ENCODE measurements at places on chromosomes 1 and 21.

DNA sequence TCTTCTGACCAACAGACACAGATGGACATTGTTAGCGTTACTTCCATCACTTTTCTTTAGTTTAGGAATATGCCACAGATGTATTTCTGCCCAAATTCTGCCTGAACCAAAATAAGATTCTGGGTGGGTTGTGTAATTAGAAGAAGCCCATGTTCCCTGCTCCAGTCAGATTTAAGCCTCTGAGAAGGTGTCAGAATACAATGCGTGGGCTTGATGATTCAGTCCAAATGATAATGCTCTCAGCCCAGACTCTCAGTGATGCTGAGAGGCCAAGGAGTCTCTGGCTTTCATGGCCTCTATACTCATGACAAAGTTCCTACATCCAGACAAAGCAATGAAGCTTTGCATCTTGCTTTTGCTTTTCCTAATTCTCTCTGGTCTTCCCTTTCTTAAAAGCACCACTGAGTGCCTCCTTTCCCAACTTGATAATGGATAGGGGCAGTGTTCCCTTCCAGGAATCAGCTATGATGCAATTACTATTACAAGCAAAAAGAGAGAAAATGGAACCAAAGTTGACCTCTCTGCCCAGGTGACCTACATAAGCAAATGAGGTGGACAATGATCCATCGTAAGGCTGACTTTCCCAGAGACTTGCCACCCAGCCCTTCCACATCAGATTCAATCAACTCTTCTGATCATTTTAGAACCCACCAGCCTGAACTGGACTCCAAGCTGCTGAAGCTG, 8.8 kb downstream of the SEC16B start:
- no peak for DNase-seq

- peak; percentile 47 for DNase-seq
These were observed 480.2 kb upstream of the RUNX1 start for GRCh38 chr21:35529171-35529863.

GRCh38 chr1:178564086-178564782, 51.3 kb downstream of the TEX35 start:
- DNase-seq: no peak

DNA sequence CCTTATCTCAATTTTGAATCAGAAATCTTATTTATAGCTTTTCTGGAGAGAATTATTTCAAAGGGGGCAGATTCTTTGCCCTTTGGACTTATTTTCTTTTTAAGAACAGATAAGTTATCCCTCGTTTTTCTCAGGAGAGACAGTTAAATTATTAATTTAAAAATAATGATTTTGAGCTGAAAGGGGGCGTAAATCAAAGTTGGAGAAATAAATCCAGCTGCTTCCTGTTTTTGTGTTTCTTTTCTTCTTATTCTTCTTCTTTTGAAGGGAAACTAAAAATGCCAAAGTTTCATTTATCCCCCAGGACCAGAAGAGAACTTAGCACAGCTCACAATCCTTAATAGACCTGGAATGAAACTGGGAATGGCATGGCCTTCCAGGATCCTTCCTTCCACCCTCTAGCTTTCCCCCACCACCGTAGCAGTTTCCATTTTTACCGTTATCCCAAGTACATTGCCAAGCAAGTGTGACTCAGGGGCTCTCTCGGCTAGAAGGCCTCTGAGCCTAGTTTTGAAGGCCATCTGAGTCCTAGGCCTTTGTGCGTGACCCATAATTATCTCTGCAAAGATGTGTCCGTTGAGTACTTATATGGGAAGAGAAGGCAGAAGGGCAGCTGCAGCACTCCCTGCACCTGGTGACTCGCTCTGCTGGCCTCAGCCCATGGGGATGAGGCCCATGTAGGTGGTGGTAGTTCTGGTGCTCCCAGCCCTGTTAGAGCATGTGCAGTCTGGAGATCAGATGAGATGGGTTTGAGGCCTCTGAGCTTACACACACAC, 181.7 kb downstream of the ROR1 start:
- no peak for DNase-seq

- no peak for DNase-seq
These were observed 15.5 kb upstream of the PADI6 start for GRCh38 chr1:17356387-17357026.

DNA sequence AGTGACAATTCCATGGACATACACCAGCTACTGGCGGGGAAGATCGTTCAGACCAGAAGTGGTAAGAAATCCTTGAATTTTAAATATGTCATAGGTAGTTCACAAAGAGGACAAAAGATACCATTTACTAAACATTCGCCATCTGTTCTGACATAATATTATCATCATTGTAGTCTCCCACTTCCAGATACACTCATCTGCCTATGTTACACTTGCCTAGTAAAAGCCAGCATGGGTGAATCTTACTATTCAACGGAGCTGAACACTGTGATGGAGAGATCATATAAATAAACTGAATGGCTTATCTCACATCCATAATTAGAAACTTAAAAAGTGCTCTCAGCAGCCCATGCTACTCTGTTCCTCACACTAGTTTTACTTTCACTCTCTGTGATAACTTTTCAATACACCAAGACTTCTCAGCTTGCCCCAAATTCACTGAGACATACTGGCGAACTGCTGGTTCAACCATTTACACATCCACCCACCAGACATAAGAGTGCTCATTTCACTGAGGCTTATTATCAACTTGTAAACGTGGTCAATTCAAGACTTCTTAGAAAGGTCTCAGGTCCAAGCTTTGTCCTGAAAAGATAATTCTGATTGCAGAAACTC, 463 bp upstream of the PRRC2C start:
- no peak for DNase-seq

- no peak for DNase-seq
These were observed 15.9 kb downstream of the KIAA1614 start for GRCh38 chr1:180928331-180929230.

GRCh38 chr1:77539519-77540142, 142.8 kb downstream of the ZZZ3 start:
- DNase-seq: peak; percentile 95

- DNase-seq: peak; percentile 36
These were observed 1.6 kb upstream of the PFKL start for GRCh38 chr21:44298301-44298700.

DNA sequence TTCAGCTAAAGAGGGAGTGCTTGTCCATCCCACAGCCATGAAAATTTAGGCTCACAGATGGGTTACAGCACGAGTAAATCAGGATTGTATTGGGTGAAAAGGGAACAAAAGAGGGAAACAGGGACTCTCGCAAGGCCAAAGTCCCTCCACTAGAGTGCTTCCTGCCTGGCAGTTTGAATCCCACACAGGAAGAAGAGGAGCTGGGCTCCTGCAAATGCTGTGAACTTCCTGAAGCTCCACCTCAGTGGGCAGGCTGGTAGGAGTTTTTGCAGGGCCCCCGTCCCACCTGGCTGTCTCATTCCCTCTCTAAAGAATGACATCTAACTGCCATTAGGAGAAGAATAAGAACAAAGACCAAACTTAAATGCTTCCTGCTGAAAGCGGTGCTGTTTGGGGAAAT, 712.0 kb upstream of the PRMT6 start:
- DNase-seq: no peak

DNA sequence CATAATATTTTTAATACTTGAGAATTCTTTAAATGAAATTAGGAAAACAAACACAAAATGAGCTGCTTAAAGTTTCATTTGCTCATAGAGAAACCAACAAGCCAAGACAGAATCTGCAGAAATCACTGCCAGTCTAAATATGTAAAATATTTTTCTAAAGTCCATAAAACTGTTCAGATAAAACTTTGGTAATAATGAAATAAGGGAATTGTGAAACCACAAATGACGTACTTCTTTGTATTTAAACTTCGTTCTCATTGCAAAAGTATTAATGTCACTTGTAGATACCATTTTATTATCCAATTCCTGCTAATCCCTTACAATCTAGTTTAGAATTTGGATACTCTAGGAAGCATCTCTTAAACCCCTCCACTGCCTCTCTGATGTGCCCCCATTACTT, 234.5 kb upstream of the NEGR1 start:
- DNase-seq: peak; percentile 14

- DNase-seq: peak; percentile 88
These were observed 230.9 kb downstream of the LTN1 start for GRCh38 chr21:28761674-28762356.

- DNase-seq: peak; percentile 24
These were observed 29.9 kb upstream of the CAMSAP2 start for GRCh38 chr1:200708769-200709168.

- no peak for DNase-seq
These were observed 48.9 kb downstream of the PRKCZ start for GRCh38 chr1:2098839-2099785.

DNA sequence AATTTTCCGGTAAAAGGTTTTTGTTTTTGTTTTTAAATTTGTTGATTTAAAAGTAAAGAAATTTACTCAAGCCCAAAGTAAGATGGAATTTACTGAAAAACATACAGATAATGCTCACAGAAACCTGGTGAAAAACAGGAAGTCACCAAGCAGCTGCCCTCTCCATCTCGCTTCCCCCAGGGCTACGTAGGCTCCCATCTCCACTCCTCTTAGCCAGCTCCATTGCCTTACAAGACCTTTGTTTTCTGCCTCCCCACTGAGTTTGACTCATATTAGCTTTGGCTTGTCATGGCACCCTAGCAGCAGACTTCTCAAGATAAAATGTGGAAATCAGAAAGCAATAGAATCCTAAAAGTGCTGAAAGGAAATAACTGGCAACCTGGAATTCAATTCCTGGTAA, 57.9 kb downstream of the PHTF1 start:
- DNase-seq: no peak

- peak; percentile 53 for DNase-seq
These were observed 243.6 kb downstream of the TM2D1 start for GRCh38 chr1:61481315-61481715.

DNA sequence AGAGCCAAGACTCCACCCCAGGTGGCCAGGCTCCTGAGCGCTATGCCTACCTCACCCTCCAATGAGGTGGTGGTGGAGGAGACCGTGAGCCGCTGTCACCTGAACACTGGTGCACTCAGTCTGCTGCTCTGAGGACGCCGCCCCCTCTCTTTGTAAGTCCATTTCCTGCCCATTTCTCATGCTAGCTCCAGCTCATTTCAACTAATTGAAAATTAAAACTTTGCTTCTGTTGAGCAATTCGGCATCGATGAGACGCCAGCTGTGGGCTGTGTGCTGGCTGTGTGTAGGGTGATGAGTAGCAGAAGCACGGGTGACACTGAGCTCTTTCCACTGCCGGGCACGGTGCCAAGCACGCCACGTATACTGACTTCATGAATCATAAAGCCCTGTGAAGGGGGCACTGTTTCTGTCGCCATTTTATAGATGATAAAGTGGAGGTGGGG, 11.2 kb downstream of the TNFRSF1B start:
- DNase-seq: peak; percentile 81

GRCh38 chr1:185774394-185774793, 40.2 kb downstream of the HMCN1 start:
- peak; percentile 40 for DNase-seq

- no peak for DNase-seq
These were observed at the start of gene PDE9A for GRCh38 chr21:42653231-42654061. TSS of gene PDE9A (plus strand) at chr21:42653621. CDS start at chr21:42653815, 194 bp downstream.

DNA sequence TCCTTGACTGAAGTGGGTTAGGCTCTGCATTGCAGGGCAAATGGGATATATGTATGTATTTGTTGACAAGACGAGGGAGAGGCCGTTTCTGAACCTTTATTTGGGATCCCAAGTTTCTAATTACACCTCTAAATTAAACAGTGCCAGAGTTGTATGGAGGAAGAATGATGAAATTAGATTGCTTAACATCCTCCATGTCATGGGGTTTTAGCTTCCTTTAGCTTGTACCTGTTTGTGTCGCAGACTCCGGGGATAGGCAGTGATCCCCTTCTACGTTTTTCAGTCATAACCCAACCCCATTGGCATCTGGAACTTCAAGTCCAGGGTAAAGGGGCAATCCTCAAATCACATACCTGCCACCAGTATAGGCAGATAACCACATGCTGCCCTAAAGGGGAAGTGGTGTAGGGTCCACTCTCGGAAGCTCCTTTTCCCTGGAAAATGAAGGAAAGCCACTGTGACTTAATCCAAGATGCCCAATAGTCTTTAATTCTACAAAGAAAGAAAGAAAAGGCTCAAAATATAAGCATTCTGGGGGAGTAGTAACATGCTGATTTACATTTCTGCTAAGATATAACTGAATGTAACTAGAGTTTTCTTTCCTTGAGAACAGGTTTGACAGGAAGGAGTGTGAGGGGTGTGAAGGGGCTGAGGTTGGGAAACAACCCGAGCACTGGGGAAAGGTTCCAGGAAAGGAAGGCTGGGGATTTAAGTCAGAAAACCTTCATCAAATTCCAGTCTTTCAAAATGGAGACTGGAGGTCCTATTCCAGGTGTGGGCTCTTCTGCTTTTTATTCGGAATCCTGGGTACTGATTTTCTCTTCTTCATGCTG, 77.6 kb downstream of the RGL1 start:
- no peak for DNase-seq

- DNase-seq: no peak
These were observed 250.2 kb upstream of the FGGY start for GRCh38 chr1:59046730-59047157.

- DNase-seq: no peak
These were observed 67.4 kb downstream of the TIAM1 start for GRCh38 chr21:31276663-31277062.

DNA sequence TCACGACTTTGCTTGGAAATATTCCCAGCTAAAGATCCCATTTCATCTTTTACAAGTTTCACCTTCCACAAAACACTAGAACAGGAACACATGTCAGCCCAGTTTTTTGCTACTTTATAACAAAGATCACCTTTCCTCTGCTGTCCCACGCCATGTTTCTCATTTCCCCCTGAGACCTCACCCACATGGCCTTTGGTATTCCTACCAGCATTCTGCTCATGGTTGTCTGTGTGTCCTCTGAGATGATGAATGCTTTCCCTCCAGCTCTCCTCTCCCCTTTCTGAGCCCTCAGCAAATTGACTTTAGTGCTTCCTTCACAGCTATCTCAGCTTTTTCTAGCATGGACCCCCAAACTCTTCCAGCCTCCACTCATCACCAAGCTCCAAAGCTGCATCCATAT, 32.3 kb upstream of the ABCG1 start:
- DNase-seq: no peak

DNA sequence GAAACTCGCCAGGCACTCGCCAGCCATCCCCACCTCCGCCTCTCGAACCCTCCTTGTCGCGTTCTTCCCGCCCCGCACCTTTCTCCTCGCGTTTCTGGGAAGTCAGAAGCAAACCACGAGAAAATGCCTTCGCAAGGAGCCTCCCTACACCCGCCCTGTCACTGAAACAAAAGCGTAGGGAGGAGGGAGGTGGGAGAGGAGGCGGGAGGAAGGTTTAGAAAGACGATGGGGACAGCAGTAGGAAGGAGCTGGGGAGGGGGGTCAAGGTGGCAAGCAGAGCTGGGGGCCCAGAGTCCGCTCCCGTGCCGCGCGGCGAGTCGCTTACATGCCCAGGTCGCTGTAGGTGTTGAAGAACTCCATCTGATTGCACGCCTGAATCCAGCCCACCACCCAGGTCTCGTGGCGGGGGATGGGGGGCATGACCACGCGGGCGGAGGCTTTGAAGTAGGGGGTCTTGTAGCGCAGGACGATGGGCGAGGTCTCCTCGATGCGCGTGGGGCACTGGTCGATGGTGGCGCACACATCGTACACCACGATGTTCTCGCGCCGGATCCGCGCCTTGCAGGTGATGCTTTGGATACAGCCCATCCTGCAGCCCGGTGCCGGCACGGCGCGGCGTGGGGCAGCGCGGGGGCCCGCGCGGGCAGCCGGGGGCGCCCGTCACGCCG, 1.0 kb downstream of the FAM78B start:
- DNase-seq: no peak
